T-cell (primary cell): ENCODE measurements at places on chromosomes 5 and 9. TPM values are rescaled to one million over a fixed set of nuclear protein-coding genes. Genes with fewer than 3 reads are reported as not detected.

DNA sequence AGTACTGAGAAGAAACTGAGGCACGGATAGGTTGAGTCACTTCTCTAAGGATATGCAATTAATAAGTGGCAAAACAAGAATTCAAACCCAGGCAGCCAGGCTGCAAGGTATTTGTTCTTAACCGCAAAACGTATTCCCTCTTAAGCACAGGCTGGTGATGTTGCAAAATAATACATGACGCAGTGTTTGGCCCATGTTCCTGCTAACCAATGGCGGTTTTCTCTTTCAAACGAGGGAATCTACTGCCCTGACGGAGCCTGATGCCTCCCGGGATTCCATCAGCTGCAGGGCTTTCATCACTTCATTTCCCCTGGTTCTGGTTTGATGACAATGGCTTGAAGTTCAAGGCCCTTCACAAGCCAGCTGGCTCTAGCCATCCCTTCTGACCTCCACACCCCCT lies 154.8 kb downstream of the SLIT3 start:
- DNase-seq: no peak

DNA sequence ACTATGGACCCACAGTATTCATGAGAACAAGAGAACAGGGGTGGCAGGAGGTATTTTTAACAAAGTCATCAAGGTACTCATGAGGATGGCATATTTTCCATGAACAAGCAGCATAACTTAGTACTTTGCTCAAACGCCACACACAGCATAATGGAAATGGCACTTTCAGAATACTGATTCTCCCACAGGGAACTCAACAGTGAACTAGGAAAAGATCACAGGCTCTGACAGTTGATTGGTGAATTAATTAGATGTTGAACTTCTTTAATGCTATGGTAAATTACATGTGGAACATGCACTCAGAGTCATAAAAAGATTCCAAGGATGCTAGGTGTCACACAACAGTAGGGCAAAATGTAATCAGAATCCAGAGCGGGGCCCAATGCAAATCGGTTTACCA lies 1088.6 kb upstream of the C9orf72 start:
- DNase-seq: no peak

DNA sequence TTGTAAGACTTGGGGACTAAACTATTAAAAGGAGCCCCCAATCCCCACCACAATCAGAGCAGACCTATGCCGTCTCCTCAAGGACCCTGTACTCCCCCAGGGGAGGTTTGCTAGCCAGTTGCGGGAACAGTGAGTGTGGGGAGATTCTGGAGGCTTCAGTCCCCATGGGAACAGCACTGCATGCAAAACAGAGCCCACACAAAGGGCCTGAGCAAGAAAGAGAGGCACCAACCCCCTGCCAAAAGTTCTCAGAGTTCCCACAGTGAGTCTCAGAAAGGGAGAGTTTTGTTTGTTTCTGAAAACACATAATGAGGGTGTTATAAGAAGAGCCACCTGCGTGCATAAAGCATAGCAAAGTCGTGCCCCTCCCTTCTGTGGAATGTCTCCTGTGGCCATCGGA lies 56.6 kb downstream of the CFAP90 start:
- DNase-seq: no peak

GRCh38 chr5:58348996-58349728 lies 110.7 kb downstream of the PLK2 start:
- no peak for DNase-seq

The TMEM215 gene
- total RNA-seq: not detected

GRCh38 chr5:160655717-160656116 lies 196.3 kb downstream of the ATP10B start:
- DNase-seq: no peak

DNA sequence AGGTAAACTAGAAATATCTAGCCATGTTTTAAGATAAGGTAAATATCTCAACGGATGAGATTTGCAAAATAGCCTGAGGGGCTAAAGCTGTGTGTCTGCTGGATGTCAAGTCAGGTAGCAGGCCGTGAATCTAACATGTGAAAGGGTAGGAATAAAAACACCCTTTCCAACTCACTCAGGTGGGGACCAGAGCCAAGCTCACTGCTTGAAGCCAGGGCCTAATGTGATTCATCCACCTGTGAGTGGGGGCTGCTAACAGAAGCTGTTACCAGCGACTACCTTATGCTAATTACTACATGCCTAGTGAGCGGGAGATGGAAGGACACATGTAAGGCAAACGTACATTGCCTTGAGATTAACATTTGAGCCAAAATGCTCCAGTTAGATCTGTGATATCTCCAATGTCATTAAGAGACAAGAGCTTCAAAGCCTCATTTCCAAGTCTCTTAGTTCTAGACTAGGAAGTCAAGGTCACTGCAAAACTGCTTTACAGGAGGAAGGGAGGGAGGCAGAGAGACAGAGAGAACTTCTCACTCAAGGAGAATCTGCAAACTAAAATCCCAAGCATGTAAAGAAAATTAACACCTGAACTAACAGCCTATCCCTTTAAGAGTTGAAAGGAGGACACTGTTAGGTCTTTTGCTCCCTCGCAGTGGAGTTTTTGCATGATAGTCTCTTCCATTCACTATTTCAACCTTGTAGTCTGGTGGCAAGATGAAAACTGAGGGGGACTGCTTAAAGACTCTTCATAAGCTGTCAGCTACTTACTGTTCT lies 141.6 kb upstream of the RPS23 start:
- DNase-seq: no peak

GRCh38 chr9:85016384-85017006 lies 347.0 kb downstream of the NTRK2 start:
- DNase-seq: no peak

The OR2K2 gene
- total RNA-seq: not detected

- no peak for DNase-seq
These were observed 268.9 kb downstream of the ASTN2 start for GRCh38 chr9:117145811-117146490.

- no peak for DNase-seq
These were observed 120.1 kb upstream of the CD180 start for GRCh38 chr5:67316695-67317094.

DNA sequence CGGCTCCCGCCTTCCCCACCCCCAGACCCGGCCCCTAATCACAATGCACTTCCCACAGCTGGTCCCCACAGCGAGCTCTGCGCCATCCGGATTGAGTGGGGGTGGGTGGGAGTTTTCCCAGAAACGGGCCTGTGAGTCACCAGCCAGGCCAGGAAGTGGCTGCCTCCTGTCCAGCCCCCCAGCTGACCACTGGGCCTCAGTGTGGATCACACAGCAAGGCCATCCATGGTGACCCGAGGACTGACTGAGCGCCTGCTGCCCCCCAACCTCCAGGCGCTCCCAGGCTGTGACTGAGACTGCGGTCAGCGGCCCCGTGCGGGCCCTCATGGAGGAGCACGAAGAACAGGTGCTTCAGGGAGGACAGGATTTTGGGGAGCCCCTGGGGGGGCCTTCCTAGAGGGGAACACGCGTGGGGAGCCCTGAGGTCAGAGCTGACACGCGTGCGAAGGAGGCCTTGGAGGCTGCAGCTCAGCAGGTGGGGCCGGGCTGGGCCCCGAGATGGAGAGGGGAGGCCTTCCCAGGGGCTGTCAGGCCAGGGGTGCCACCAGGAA lies 48.3 kb upstream of the EGFL7 start:
- DNase-seq: no peak

DNA sequence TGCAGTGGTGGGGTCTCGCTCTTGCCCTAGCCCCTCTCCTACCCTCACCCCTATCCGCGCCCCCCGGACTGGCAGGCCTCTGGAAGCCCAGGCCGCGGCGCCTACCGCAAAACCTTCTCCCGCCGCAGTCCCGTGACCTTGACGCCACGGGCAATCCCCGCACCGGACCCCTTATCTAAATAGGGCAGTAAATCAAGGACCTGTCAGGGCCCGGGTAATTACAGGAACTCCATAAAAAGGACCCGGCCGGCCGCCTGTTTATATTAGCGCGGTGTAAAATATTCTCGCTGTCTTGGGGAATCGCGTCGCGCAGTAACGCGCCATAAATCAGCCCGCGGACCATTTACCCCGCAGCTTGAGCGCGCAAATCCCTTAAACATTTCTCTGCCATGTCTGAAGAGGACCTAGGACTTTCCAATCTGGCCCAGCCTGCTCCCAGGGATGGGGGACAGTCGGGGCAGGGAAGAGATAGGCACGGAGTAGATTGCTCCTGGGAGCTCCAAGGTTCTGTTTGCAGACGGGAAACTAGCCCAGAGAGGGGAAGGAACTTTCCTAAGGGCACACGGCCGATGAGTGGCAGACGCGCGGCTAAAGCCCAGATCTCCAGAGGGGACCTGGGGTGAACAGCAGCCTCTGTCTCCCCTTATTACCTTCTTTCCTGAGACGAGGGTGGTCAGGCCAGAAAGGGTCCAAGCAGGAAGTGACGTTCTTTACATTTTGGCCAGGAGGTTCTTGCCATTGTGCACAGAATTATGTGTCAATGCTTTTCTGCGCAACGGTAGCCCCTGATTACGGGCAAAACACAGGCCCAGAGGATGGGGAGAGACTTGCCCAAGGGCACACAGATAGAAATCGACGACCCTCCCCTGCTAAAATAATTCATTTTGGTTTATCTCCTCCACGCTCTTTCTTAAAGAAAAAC lies 4.8 kb upstream of the HAND1 start:
- no peak for DNase-seq

GRCh38 chr9:68493958-68494577 lies 46.6 kb downstream of the TMEM252 start:
- DNase-seq: no peak

DNA sequence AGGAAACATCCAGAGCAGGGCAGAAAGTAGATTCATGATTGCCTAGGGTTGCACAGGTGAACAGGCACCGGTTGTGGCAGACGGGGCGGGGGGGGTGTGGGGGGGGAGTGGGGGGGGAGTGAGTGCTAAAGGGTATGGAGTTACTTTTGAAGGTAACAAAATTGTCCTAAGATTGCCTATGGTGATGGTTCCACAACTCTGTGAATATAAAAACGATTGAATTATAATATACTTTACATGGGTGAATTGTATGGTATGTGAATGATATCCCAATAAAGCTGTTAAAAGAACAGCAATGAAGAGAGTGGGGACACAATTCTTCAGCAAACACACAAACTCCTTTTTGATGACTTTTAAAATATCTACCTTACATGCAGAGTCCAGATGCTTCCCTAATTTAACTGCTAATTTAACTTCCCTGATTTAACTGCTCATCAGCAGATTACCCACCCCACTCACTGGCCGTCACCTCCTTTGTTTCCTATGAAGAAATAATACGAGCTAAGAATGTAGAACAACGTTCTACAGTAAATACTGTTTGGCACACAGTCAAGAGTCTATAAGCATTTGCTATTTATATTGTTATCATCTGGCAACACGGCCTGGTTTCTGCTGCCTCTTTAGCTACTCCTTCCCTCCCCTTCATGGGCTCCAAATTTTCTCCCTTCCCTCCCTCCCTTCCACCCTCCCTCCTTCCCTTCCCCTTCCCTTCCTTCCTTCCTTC lies 83.5 kb downstream of the PTCH1 start:
- no peak for DNase-seq

DNA sequence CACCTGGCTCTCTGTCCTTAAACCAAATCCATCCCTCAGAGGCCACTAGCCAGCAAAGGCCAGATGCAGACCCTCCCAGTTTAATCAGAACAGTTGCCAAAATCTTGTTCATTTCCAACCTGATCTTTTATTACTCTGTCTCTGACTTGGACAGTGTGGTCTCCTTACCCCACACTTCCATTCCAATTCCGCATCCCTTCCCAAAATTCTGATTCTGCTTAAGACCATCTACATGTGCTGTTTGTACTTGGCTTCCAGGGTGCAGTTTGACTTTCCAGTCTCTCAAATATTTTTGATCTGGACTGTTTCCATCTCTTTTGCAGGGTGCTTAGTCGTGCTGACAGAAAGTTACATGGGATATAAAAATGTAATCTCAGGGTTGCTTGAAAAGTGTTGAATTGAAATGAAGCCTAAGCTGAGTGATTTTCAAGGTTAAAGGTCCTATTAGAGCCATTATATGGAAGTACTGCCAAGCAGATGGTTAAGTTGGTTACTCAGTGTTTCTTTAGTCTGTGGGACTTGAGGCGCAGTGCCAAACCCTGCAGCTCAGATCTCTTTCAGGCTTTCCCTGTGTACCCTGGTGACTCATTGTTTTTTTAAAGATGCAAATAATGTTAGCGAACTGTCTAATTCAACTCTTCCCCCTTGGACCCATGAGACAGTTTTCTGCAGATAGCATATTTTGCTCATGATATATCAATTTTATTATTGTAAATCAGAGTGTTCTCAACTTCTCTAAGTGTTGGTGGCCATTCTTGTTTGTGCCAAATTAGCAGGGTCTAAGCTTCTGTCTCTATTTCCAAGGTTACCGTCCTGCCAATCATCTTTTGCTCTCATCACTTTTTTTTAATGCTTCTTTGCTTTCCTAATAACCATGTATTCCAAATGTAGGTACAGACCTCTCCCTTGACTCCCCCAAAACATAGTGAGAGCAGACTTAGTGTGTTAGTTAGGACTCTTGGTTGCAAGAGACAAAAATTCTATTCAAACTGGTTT lies 18.2 kb upstream of the DCP2 start:
- no peak for DNase-seq

DNA sequence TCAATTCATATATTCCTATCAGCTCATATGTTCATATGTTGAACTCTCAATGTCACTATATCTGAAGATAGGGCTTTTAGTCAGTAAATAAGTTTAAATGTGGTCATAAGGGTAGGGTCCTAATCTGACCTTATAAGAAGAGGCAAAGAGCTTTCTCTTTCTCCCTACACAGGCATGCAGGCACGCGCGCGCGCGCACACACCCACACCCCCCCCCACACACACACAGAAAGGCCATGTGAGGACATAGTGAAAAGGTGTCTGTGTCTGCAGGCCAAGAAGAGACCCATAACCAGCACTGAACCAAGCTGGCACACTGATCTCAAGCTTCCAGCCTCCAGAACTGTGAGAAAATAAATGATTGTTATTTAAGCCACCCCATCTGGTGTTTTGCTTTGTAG lies 76.0 kb downstream of the PDE4D start:
- DNase-seq: no peak

DNA sequence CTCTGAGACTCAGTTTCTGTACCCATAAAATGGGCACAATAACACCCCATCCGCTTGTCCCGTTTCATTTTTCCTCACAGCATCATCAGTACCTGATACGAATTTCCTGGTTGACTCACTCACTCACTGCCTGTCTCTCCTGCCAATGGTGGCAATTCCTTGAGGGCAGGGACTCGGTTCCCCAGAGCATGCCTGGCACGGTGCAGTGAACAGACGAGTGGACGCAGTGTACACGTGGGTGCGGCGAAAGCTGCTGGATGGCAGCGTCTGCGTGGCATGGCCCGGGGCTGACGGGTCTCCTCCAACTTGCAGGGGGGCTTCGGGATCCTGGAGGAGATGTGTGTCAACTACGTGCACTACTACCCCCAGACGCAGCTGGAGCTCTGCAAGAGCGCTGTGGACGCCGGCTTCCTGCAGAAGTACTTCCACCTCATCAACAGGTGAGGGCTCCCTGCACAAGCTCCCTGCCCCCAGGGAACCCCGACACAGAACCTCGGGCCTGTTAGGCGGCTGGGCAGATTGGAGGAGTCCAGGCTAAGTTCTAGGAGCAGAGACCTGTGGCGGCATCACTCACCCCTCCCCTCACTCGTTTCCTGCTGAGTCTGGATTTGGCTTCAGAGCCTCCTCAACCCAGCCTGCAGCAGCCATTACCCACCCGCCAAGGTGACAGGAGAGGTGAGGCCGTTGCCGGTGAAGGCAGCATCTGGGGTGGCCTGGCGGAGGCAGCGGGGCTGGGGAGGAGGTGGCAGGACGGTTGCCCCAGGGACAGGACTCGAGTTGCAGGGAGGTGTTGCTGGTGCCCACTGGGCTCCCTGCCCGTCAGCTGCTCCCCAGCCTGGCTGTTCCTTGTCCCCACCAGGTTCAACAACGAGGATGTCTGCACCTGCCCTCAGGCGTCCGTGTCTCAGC lies 20.3 kb downstream of the DBH start:
- peak; percentile 64 for DNase-seq

The SOX30 gene
- total RNA-seq: 0.44 TPM
